ENCODE measurements at places on chromosomes 2 and 18.

DNA sequence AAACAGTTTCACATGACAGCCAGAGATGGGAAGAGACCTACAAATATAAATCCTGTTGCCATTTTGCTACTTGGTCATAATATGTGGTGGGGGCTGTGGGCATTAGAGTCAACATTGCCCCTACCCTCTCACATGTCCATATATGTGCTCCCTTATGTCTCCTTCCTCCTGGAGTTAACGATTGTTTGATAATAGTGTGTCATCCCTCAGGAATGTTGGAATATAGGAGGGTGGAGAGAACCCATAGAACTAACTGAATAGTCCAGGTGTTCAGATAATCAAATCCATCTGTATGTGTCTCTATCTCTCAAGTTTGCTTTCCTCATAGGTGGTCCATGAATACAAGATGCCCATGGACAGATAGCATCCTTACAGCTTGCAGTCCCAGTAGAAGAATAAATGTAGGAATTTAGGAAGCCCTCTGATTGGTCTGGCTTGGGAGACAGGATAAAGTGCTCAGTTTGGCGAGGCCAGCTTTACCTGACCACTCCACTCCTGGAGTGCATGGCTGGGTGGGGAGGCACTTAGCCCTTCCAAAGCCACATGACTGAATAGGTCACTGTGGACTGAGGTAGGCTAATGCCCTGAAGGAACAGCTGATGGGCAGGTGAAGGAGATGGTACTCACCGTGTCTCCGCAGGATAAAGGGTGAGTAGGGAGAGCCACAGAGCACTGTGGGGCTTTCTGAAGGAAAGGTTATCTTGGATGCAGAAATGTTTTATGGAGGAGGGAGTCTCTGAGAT lies 166.9 kb downstream of the CDCA7 start:
- DNase-seq = no peak

DNA sequence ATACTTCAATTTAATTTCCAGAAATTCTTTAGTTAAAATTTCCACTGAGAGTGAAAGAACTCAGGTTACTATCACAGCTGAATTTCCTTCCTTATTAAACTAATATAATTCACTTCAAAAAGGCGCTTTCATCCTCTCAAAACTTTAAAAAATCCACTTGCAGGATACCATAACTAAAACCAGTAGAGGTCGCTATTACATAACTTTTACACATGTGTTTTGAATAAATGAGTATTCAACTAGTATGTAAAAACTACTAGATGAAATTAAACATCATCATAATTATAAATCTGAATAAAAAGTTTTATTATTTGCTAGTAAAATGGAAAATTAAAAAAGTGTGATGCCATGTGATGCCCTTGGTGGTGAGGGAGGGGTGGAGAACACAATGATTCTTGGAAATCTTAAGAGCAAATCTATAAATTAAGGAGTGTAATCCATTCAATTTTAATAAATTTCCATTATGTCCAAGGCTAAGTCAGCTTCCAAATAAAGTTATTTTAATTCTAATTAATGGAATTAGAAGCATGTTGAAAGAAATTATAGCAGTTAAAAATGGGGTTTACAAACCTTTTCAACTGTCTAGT lies 61.4 kb downstream of the SOS1 start:
- peak; percentile 62 for DNase-seq

DNA sequence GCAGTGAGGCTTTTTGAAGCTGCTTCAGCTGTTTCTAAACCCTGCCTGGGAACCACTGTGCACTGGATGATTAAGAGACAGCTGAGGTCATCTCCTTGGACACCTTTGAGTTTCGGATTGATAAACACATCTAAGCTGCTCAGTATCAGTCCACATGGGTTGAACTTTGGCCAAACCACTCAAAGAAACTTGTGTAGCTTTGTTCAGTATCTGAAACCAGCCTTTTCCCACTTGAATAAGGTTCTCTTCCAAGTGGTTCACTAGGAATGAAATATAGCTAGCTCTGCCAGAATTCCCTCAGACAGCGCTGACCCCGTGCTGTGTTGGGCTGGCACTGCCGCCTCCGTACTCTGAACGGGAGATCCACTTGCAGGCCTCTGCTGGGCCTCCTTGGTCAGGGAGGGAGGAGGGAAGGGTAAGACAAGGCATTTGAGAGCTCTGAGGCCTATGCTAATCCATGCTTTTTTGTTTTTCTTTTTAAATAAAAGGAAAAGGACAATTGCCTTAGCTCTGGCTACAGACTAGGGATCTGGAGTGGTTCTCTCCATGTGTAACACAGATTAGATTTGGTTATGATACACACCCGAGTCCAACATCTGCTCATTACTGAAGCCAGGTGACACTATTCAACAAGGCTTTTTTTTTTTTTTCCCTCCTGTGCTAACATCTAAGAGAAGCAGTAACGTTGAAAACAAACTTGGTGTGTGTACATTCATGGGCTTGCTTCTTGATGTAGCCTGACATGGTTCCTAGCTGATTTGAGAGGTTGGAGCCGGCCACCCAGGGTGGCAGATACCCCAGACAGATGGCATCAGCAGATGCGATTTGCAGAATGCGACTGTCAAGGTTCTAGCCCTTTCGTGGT lies 67.7 kb downstream of the NCK2 start:
- DNase-seq = peak; percentile 60

- DNase-seq = peak; percentile 28
Observed at GRCh38 chr2:23789012-23789411, 137.9 kb downstream of the ATAD2B start.

GRCh38 chr2:142586693-142587580 lies 290.5 kb upstream of the KYNU start:
- DNase-seq = peak; percentile 55

DNA sequence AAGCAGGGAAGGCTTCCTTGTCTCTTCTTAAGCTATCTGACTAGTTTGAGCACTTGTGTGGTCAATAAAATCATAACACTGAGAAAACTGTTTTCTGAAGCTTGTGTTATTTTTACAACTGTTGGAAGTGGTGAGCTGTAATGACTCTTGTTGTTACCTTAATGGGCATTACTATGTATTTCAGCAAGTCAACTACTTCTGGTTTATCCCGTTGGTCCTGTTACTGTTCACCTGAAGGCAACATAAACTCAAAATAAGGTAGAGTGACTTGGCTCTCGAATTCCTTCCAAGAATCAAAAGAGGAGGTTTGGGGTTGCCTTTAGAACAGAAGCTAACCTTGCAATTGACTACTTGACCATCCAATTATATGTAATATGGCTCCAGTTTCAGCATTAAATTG lies 23.2 kb upstream of the FIGN start:
- DNase-seq = no peak

All from HepG2 (cell line).